ENCODE measurements at places on chromosomes 5 and 9. TPM values are rescaled to one million over a fixed set of nuclear protein-coding genes. Genes with fewer than 3 reads are reported as not detected.

CXCL14 gene
- not detected for total RNA-seq

DNA sequence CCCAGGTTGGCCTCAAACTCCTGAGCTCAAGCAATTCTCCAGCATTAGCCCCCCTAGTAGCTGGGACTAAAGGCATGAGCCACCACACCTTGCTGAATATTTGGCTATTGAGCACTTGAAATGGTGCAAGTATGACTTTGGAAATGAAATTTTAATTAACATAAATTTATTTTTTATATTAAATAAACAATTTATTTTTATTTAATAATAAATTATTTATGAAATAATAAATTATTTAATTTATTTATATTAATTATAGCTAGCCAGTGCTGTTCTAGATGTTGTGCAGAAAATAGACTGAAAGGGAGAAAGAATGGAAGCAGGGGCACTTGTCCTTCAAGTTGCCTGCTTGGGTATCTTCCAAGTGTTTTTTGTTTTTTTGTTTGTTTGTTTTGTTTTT, 40.0 kb upstream of the CTNNA1 start:
- DNase-seq: no peak

GRCh38 chr5:141646026-141646425, 5.2 kb downstream of the FCHSD1 start:
- no peak for DNase-seq

DNA sequence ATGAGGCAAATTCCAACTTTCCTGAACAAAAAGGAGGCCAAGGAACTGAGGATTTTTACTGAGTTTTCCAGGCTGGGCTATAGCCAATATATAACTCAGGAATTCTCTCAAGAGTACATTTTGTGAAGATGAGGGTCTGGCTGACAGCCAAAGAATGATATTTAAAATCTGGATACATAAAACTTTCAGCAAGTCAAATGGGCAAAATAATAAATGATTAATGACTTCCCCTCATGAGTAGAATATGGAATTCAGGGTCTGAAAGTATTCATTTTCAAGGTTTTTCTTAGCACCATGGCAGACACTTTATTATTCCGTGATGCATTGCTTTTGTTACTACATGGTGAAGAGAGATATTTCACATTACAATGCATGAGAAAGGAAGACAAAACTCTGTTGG, 7.8 kb downstream of the FAM81B start:
- no peak for DNase-seq

GRCh38 chr9:104774831-104775573, 11.1 kb downstream of the NIPSNAP3B start:
- no peak for DNase-seq

DNA sequence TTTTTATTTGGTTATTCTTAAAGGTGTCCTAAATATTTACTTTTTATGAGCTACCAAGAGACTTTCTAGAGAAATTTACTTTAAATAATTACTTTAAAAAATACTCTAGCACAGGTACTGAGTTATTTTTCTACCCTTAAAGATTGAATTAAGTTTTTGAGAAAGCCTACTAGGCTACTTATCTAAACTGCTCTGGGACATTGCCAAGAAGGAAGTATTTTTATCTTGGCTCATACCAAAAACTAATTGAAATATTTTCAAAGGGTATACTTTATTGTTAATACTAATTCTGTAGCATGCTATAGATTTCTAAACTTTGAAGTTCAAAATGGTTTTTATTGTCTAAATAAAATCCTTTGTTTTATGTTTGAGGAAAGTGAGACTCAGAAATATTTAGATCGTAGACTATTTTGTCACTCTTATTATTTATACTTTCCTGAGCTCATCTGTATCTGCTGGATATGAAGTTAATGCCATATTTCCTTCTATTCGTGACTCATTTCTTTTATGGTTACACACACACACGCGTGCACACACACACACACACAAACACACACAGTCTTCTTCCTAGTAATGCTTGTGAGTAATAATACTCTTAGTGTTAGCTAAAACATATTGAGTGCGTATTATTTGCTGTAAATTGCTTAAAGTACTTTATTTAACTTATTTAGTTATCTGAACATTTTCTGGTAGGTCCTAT, 89.5 kb downstream of the MAN2A1 start:
- no peak for DNase-seq

Data from HCT116 (cell line).